KBM-7 (cell line): ENCODE measurements at places on chromosomes 2 and 18.

DNA sequence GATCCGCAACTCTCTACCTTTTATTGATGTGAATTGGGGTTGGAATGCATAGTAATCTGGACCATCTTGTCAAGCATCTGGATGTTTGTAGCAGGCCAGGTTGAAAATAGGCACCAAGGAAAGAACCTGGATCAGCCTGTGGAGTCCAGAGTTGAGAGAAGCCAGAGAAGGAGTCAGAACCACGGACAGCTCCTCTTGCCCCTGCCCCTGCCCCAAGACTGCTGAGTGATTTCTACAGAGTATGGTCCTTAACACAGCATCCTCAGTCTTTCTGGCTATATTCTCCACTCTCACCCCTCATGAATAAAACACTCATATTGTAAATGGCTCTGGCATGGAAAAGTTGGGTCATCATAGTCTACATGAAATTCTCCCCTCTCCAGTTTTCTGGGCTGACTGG is 154.6 kb downstream of the LOXHD1 start:
- DNase-seq = peak; percentile 31

GRCh38 chr2:134139611-134140010 is 114.3 kb upstream of the MGAT5 start:
- no peak for DNase-seq

DNA sequence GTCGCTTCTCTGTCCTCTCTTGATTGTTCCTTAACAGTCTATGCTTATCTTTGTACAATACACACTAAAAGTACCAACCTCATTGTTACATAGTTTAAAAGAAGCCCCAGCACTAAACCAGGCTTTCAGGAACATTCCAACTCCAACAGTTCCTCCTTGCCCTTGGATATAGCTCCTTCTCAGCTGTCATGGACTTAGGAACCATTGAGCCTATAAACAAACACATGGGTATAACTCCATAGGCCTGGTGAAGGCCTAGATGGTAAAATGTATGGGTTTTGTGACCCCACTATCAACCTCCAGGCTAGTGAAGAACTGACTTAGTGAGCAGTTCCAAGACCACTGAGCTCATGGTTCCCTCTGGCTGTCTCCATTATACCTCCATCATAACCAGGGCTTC is 74.8 kb upstream of the SLC39A10 start:
- DNase-seq = no peak

- DNase-seq = no peak
These were observed 938.1 kb upstream of the SLC39A10 start for GRCh38 chr2:194718881-194719280.

GRCh38 chr2:173747035-173747434 is 218.1 kb downstream of the SP3 start:
- no peak for DNase-seq

DNA sequence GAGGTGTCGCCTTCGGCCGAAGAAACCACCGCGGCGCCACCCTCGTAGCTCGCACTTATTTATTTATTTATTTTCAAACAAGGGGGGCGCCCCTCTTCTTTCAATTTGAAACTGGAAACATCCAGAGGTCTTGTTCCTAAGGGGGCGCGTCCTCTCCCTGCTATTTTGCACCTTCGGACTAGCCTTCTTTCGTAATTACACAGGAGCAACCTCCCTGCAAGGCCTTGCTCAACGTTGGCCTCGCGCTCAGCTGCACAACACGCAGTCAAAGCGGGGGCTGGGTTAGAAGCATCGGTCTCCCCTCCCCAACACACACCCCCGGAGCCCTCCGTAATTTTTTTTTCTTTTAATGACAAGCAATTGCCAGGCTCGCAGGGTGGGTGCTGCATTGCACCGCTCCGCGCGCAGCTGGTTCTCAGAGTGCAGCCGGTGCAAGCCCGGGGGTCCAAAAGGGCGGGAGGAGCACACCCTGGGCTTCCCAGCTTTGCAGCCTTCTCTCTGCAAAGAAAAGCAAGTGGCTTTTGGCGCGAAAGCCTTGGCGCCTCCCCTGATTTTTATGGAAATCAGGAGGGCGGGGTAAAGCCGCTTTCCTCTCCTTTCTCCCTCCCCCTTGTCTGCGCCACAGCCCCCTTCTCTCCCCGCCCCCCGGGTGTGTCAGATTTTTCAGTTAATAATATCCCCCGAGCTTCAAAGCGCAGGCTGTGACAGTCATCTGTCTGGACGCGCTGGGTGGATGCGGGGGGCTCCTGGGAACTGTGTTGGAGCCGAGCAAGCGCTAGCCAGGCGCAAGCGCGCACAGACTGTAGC is at the start of gene MYCN:
Gene MYCN (plus strand): TSS at position 697 of the 807 bp plus-strand sequence. CDS start 1,515 bp downstream, outside the sequence.
- peak; percentile 74 for DNase-seq

- DNase-seq = no peak
These were observed 26.0 kb upstream of the ATG16L1 start for GRCh38 chr2:233225230-233226068.

- DNase-seq = no peak
These were observed 123.0 kb downstream of the ACAA2 start for GRCh38 chr18:49690312-49690711.

- DNase-seq = no peak
These were observed 107.1 kb upstream of the CTAGE1 start for GRCh38 chr18:22524783-22525182.

DNA sequence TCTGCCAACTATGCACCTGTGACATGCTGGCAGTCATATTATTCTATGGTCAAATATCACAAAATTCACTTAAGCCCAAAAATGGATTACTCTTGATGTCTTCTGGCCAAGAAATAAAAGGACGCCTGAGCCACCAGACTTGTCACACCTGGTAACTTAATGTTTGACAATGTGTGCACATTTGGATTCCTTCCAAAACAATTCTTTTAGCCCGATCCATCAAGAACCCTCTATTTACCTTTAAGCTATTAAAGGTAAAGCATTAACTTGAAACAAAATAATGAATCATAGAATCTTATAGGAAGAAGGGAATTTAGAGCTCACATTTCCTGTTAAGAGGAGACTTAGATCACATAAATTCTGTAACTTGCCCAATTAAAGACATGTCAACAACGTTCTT is 46.5 kb upstream of the NFU1 start:
- no peak for DNase-seq

DNA sequence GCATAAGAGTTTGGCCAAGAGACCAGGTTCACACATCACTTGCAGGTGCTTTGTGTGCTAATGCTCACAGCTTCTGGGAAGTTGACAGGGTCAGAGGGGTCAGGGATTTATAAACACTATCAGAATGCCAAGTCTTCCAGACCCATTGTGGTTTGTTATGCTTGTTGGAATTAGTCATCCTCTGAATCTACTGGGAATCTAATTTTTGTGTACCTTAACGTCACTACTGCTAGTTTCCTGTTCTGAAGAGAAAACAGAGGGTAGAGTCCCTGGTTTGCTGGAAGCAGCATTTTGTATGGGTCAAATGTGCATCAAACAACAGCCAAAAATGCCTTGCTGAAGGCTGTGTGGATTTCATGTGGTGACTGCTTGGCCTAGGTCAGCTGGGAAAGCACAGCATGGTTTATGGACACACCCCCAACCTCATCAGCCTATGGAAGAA is 33.3 kb downstream of the ANTXR1 start:
- DNase-seq = no peak

- peak; percentile 78 for DNase-seq
These were observed 163.8 kb downstream of the WDPCP start for GRCh38 chr2:63424329-63425078.

GRCh38 chr2:10289352-10289751 is 13.4 kb upstream of the HPCAL1 start:
- no peak for DNase-seq

GRCh38 chr2:43356774-43357173 is 130.4 kb upstream of the ZFP36L2 start:
- no peak for DNase-seq

- DNase-seq = no peak
These were observed 40.5 kb downstream of the HS6ST1 start for GRCh38 chr2:128277961-128278681.

GRCh38 chr2:174062934-174063333 is 97.8 kb upstream of the SP3 start:
- no peak for DNase-seq

DNA sequence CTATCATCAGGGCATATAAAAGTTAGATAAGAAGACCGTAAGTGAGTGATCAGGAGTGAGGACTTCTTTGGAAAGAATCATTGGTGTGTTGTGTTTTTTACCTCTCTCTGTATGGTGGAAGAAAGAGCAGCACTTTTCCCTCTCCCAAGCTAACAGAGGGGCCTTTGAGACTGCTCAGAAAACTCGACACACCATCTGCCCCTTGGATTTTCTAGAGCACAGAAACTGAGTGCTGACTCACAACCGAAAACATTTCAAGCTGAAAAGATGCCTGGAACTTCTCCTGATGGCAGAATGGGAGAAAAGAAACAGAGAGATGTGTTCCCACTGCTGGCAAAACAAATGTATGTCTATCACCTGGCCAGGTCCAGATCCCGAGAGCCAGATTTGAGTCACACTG is 156.6 kb downstream of the DNAH7 start:
- no peak for DNase-seq

DNA sequence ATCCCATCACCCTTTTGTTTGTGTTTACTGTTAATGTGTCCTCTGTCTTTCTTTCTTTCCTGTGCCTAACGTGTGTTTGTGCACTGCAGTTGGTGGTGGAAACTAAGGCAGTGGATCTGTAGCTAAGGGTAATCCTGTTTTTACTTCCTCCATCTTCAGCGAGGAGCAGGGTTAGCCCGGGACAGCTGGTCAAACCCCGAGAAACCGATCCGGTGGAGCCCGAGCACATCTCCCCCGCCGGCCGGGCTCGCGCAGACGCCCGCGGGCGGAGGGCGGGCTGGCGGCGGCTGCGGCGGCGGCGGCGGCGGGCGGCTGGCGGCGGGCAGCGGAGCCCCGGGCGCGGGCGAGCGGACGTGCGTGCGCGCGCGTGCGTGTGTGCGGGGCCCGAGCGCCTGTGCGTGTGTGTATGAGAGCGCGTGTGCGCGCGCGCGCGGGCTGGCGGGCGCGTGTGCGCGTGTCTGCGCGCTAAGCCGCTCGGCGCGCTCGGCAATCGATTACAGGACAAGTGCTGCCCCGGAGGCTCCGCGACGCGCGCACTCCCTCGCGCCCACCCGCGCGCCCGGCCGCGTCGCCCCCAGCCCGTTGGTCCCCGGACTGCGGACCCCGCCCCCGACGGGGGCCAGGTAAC is at the start of gene IKZF2:
Gene IKZF2 (minus strand): TSS at position 176 of the 628 bp plus-strand sequence. CDS start 2,983 bp downstream, outside the sequence.
- DNase-seq = peak; percentile 93

DNA sequence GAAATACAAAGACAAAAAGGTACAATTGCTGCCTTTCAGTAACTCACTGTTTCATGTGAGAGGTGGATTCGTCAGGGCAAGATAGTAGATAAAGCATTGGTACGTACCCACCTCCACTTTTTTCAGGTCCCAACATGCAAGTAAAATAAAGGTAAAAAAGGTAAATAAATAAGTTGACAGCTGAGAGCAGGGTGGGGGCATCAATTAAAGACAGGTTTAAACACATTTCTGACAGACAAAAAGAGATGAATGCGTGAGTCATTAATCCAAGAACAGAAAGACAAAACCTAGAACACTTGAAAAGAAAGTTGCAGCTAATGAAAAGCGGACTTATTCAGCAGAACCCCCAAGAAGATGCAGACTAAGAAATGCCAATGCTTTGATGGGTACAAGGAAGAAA is 979.6 kb upstream of the CDH2 start:
- DNase-seq = no peak

DNA sequence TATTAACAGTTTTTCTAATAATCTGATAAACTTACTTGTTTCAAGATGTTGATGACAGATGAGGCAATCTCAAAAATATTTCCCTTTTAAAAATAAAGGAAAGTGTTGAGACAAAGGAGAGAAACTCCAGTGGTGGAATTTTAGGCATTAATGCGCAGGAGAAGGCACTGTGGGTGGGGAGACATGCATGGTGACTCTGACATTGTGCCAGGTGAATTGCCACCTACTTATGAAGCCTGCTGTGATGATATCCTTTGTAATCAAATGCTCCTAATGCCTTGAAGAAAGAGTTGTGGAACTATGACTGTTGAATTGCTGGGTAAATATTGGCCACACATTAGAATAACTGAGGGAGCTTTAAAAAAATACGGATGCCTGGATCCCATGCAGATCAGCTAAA is 101.4 kb downstream of the PLA2R1 start:
- DNase-seq = no peak

- peak; percentile 60 for DNase-seq
These were observed 37.4 kb upstream of the RAPGEF4 start for GRCh38 chr2:172698041-172698863.

- DNase-seq = peak; percentile 21
These were observed 97.2 kb downstream of the AGPS start for GRCh38 chr2:177489719-177490301.

DNA sequence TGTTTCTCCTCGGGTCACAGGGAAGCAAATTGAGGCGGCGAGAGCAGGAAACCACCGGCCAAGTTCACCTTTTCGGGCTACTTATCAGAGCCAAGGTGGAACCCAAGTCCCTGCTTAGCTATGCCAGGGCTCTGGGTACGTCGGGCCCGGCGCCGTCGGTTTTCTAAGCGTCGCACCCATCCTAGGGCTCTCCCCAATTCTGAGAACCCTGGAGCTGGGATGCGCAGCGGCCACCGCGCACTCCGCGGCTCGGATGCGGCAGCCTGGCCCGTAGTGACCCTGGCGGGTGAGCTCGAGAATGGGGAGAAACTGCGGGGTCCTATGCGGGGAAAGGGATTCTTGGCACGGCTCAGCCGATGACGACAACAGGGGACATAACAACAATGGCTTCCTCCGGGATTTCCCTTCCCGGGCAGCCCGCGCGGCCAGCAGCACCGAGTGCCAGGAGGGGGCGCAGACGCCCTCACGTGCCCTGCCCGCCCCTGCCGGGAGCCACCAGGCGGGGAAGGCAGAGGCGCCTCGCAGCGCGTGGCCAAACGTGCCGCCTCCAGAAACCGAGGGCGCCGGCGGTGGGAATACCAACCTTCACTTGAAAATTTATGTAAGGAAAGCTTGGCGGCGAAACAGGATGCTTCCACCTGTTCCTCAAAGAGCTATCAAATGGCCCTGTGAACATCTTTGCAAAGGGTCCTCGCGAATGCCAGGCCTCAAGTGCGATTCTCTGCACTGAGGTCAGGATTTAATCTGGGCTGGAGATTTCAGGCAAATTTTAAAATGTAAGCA is 2.1 kb upstream of the SLC30A3 start:
- peak; percentile 82 for DNase-seq

DNA sequence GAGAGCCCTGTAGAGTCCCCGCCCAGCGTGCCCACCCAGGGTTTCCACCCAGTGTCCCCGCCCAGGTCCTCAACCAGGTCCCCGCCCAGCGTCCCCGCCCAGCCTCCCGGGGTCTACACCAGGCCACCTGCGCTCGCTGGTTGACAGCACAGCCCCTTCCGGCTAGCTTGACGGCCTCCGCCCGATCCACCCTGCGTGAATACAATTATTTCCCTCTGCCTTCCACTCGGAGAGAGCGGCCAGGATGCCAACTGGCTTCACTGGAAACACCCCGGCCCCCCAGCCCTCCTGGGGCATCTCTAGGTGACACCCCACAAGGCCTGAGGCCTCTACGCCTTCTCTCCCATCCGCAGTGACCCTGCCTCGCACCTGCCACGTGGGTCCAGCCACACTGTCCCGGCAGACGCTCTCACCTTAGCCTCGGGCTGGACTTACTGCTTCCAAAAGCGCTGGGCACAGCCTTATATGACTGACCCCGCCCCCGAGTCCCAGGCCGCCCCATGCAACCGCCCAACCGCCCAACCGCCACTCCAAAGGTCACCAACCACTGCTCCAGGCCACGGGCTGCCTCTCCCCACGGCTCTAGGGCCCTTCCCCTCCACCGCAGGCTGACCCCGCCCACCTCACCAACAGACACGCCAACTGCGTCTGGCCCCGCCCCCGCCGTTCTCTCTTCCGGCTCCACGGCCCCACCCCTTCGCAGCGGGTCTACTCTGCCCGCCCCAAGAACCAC is 188.1 kb downstream of the LAMA1 start:
- DNase-seq = peak; percentile 16

GRCh38 chr2:127406454-127406853 is 11.8 kb upstream of the PROC start:
- no peak for DNase-seq

GRCh38 chr18:44943311-44943881 is 262.7 kb downstream of the SETBP1 start:
- no peak for DNase-seq
